ENCODE measurements at places on chromosomes 5 and 9.
A peak's percentile ranks its signal among the peaks of the same experiment; 100 is the strongest.

DNA sequence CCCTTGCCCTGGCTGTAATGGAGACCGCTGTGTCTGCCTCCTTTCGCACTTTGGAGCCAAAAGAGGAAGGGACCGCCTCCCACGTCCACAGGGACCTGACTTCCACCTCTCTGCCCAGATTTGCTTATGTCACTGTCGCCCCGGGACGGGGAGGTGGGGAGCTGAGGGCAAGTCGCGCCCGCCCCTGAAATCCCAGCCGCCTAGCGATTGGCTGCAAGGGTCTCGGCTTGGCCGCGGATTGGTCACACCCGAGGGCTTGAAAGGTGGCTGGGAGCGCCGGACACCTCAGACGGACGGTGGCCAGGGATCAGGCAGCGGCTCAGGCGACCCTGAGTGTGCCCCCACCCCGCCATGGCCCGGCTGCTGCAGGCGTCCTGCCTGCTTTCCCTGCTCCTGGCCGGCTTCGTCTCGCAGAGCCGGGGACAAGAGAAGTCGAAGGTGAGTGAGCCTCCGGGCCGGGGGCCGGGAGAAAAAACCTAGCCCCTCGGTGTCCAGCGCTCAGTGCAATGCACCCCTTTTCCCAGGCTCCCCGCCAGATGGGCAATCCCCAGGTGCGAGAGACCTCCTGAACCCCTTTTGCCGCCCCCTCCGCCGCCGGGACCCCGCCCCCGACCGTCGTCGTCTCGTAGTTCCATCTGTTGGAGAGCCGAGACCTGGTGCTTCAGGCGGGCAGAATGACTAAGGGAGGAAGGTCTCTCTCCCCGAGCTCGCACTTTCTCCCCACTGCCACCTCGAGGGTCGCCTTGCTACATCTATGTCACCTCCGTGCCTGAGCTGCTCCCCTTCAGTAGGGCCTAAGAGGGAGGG is at the start of gene GPX3:
Gene GPX3, plus strand, starts transcription at position 288 of the 807 bp plus-strand sequence. Its CDS starts 64 bp downstream, at position 352.
- DNase-seq = peak; percentile 40

DNA sequence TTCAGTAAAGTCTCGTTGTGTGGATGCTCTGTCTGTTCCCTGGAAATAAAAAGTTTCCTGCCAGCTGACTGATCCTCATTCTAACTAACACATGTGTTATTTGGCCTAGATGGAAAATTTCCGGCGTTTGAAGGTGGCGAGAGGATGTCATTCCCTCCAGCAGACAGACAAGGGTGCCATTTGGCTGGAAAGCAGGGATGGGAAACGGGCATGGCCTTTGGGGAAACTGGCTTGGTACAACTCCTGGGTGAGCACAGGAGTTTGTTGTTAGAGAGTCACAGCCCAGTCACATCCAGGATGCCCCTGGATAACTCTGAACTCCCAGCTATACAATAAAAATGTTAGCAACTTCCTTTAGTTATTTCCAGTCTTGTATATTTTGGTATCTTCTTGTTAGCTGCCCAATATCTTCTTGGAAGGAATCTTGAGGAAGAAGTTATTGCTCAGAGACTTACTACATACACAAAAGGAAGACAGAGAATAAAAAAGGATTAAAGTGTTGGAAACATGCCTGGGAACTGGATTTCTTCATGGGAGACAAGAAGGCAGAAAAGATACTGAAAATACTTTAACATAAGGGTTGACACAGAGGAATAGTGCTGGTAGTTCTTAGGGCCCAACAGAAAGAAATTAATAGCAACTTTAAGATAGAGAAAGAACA is 41.9 kb downstream of the TEK start:
- DNase-seq = no peak

GRCh38 chr9:134987376-134987775 is 69.7 kb upstream of the FCN1 start:
- DNase-seq = no peak

- no peak for DNase-seq
Observed at GRCh38 chr5:15604986-15605385, 105.0 kb downstream of the FBXL7 start.

DNA sequence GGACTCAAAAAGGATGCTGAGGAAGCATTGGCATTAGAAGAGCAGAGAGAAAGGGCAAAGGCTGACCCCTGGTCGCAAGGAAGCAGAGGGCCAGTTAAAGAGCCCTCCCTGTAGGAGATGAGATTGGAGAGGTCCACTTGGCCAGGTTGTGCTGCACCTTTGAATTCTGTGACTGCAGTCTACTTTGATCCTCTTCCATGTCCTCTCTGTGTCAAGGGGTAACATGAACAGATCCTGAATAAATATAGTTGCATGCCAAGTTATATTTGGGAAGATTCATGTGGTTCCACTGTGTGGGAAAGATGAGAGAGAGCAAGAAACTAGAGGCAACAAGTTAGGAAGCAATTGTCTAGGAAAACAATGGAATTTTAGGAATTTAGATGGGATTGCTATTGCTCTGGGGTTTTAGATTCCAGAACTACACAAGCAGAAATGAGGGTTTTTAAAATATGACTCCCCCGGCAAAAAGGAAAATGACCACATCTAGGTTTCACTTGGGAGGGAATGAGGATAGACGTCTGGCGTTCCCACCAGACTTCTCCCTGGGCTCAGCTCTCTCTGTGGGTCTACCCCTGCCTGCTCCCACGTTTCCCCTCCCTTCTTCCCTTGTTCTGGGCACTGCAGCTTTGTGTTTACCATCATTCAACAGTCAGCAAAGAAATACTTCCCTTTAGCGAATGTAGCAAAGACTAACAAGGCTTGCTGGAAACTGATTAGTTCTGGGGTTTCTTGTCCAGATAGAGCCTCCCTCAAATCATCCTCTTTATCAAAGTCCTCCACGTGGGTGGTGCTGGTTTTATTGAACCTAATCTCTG is 63.6 kb downstream of the SNX18 start:
- DNase-seq = no peak

GRCh38 chr5:152170350-152170749 is 234.7 kb downstream of the NMUR2 start:
- no peak for DNase-seq

- DNase-seq = no peak
Observed at GRCh38 chr5:100858987-100859545, 44.0 kb downstream of the ST8SIA4 start.

GRCh38 chr9:85225180-85225579 is 516.6 kb downstream of the AGTPBP1 start:
- no peak for DNase-seq

DNA sequence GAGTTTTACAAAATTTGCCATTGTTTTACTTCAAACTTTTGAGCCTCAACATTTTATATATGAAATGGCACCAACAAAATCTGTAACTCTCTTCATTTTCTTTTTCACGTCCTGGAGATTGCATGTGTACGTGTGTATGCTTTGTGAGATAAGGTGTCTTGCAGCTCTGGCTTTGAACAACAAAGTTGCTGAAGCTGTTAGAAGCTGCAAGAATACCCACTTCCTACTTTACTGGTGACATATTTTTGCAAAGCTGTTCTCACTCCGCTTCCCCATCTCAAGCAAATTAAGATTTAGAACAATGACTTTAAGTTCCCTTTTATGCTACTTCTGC is 41.8 kb downstream of the FYB1 start:
- DNase-seq = no peak

- DNase-seq = no peak
Observed at GRCh38 chr5:97729938-97730337, 546.9 kb upstream of the RIOK2 start.

DNA sequence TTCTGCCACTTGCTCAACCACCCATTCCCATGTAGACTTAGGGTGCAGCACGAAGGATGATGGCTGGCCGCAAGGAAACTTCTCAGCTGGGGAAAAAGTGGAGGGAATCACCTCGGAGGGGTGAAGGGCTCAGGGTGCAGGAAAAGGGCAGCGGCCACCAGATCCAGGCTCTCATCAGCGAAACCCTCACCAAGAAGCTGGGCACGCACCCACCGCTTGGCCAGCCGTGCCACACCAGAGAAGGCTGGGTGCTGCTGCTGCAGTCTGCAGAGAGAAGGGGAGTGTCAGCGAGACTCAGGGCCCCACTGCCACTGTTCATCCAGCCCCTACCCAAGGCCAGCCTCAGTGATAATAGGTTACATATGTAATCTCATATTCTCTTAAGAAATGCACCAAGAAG is 8.6 kb downstream of the NOL6 start:
- no peak for DNase-seq

DNA sequence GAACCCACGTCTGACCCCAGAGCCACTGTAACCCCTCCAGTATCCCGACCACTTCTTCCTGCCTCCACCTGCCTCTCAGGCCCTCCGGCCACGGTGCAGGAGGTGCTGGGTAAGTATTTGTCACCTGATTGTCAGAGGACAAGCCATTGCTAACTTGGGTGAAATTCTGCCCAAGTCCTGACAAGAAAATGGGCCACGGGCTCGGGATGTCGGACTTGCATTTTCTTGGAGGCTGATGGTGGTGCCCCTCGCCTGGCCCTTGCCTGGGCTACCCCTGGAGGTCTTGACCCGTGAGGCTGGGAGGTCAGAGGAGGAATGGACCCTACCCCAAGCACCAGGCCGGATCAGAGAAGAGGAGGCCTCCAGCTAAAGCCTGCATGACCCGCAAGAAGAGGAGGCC is 149.7 kb upstream of the COL5A1 start:
- DNase-seq = no peak

GRCh38 chr9:137487454-137488326 is 28.6 kb upstream of the NSMF start:
- no peak for DNase-seq

DNA sequence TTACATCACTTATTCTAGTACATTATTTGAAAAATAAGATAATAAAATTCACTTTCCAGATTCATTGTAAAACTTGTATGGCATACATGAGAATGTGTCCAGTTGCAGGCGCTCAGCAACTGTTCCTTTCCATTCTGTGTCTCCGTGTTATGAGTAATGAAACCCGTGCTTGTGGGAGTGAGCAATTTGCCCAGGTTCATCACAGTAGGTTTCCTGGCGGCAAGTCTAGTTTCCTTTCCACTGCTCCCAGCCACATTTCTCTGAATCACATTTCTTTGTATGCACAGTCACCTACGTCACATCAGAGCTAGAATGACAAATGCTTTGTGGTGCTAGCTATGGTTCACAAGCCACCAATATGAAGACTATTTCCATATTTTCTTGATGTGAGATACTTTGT is 39.9 kb downstream of the MOCS2 start:
- no peak for DNase-seq
